ENCODE measurements at places on chromosomes 4 and X.

DNA sequence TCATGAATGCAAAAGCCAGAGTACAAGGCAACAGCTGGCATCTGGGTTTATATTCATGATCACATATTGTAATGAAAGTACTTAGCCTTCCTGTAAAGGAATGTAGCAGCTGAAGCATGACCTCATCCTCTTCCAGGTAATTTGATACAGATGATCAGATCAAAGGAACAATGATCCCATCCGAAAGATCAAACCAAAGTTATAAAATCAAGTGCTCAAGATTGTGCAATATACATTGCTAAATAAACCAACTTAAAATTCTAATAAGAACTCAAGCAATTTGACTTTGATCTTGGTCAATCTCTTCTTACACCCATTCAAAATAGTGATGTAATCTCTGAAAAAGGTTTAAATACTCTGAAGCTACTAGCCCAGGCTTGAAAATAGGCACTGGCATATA is 113.1 kb upstream of the INPP4B start:
- no peak for DNase-seq

DNA sequence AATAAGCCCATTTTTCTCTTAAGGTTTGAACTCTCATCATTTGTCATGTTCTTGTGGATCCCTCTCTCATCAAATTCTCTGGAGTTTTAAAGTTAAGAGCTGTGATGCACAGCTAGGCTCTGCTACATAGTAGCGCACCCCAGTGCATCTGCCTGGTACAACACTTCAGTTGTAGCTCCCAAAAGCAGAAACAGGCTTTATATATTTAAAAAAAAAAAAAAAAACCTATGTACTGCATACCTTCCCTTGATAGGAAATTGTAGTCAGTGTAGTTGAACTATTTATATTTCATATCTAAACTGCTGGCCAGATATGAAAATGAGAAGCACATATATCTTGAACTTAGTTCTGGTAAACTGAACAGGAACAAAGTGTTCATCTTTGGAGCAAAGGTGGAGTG is 131.4 kb downstream of the KLHL13 start:
- DNase-seq, result no peak

DNA sequence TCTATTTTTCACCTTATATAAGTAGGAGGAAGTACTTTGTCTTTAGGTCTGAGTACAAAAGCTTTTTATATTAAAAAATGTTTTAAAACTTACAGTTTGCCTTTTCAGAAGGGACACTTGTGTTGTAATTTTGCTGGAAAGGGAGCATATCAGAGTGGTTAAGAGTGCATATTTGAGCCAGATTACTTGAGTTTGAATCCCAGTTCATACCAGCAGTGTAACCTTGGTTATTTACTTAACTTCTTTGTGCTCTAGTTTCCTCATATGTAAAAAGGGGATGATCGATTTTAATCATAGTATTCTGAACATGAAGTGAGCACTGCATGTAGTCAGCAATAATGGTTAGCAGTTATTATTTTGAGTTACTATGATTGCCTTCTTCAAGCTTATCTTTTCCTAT is 78.3 kb upstream of the SLC4A4 start:
- DNase-seq, result no peak

GRCh38 chr4:11483046-11483445 is 54.4 kb upstream of the HS3ST1 start:
- no peak for DNase-seq

- no peak for DNase-seq
Observed at GRCh38 chr4:35771571-35771970, 472.7 kb downstream of the ARAP2 start.

DNA sequence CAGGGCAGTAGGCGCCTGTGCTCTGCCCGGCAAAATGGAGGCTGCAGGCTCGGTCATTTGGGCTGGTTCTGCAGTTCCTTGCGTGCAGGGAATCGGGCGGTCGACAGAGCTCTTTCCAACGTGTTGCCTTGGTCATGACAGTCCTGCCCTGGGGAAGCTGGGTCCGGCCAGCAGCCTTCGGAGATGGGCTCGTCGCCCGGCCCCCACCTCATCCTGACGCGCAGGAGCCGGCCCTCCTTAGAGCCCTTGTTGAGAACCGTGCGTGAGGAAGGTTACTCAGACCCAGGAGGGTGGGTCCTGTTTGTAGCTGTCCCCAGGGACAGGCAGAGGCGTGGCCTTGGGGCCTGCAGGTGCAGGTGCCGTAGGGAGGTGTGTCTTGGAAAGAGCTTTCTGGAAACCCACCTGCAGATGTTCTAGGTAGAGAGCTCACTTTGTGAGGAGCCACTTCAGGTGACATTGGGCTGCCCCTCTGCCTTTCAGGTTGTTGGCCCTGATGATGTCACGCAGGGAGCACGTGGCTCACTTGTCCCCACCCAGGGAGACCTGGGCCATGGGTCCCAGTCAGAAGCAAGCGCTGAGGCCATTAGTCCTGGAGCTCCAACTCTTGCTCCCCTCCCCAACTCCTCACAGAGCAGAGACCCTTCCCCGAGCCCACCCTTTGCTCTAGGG is 15.2 kb upstream of the HGFAC start:
- no peak for DNase-seq

DNA sequence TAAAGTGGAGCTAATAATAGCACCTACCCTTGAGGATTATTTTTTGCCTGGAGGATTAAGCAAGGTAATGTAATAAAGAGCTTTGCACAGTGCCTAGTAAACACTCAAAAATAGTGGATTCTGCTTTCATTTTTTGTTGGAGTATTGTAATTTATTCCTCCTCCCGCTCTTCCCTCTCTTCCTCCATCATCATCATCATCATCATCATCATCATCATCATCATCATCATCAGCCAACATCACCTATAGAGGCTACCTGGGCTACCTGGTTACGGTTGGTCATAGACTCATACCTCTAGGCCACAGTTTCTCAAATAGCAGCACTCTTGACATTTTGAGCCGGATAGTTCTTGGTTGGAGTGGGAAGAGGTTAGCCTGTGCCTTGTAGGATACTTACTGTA is 126.9 kb upstream of the TEX13A start:
- no peak for DNase-seq

DNA sequence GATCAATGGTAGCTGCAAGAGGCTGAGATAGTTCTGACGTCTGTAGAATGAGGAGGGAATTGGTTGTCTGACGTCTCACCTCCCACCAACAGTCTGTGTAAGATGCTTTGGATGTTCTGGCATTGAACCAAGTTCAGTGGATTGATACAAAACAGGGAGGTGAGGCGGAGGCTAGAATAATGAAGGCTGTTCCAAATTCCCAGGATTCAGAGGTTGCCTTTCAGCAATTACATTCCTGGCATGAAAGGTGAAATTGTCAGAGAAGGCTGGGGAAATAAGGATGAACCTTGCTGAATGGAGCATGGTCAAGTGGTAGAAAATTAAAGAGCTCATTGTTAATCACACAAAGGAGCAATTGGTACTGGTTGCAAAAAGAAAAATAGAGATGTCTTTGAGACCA is 241.6 kb downstream of the FBXW7 start:
- no peak for DNase-seq

- DNase-seq, result no peak
Observed at GRCh38 chrX:56812515-56813105, 83.6 kb downstream of the NBDY start.

GRCh38 chrX:129698150-129698549 is 40.6 kb upstream of the XPNPEP2 start:
- DNase-seq, result no peak

DNA sequence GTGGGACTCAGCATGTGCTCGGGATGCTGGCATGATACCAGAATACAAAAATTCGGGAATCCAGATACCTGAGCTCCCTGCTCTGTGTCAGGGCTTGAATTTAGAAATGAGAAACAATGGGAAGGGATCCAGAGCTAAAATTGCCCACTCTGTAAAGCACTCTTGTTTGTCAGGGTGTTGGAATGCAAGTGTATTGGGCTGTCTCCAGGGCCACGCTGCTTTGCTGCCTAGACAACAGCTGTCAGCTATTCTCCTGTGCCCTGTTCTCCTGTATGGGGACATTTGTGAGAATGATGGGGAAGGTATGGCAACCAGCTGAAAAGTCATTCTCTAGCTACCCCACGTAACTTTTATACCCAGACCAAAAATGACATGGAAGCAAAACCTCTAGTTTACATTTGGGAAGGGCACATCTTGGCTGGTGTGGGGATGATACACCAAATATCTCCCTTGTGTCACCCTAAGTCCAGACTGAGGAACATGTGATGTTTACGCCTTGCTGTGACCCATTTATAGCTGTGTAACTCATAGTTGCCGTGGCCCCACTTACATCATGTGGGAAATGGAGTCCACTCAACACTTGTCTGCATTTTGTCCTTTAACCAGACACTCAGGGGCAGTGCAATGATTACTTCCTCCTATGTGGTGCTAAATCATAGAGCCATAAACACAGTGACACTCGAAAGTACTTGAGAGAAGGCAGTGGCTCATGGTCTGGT is 46.6 kb downstream of the SMPX start:
- no peak for DNase-seq

GRCh38 chr4:126738527-126738923 is 894.2 kb upstream of the INTU start:
- DNase-seq, result no peak

DNA sequence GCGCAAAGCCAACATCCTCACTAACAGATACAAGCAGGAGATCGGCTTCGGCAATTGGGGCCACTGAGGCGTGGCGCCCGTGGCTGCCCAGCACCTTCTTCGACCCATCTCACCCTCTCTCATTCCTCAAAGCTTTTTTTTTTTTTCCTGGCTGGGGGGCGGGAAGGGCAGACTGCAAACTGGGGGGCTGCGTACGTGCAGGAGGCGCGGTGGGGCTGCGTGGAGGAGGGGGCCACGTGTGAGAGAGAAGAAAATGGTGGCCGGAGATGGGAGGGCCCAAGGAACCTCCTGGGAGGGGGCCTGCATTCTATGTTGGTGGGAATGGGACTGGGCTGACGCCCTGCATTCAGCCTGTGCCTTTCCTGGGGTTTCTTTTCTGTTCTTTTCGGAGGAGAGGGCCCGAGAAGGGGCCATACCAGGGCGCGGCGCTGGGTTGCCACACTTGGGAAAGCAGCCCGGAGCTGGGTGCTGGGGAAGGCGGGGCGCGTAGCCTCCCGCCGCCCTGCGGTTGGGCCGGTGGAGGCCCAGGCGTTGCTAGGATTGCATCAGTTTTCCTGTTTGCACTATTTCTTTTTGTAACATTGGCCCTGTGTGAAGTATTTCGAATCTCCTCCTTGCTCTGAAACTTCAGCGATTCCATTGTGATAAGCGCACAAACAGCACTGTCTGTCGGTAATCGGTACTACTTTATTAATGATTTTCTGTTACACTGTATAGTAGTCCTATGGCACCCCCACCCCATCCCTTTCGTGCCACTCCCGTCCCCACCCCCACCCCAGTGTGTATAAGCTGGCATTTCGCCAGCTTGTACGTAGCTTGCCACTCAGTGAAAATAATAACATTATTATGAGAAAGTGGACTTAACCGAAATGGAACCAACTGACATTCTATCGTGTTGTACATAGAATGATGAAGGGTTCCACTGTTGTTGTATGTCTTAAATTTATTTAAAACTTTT is 4.5 kb downstream of the MID1IP1 start:
- no peak for DNase-seq

DNA sequence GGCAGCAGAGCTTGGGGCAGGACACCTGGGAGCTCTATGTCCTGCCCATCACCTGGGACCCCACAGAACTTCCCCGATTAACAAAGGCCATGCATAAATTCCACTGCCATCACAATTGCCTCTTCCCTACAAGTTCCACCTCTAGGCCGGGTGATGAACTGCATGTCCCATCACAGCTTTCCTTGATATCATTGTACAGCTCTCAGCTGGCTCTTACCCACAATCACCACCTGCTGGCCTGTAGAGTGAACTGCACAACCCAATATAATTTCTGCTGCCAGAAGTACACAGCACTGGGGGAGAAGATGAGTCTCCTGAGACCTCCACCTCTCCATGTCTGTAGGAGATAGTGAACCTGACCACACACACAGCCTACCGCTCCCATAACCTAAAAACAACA is 285.0 kb upstream of the AADAT start:
- DNase-seq, result no peak

DNA sequence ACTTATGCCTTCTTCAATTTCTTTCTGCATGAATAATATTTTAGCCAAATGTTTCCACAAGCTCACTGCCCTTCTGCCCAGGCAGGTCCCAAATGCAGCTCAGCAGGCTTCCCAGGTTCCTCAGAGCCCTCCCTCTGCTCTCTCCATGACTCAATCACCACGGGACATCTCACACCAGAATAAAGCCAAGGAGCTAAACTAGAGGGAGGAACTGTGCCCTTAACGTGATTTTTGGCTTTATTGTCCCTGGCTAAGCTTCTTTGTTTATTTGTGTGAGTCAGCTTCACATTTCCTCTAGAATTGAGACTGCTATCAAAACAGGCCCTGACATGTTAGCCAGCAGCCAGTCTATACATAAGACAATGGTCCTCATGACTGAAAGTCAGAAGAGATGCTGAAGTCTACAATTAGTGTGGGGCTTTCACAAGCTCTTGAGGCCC is 186.4 kb upstream of the GALNT7 start:
- DNase-seq, result peak; percentile 55

GRCh38 chr4:173019664-173020063 is 148.9 kb upstream of the GALNT7 start:
- DNase-seq, result no peak

GRCh38 chr4:126242679-126243390 is 928.1 kb downstream of the FAT4 start:
- no peak for DNase-seq

GRCh38 chr4:54015423-54016030 is 48.9 kb downstream of the CHIC2 start:
- no peak for DNase-seq

GRCh38 chrX:50893466-50893865 is 17.1 kb upstream of the BMP15 start:
- no peak for DNase-seq

DNA sequence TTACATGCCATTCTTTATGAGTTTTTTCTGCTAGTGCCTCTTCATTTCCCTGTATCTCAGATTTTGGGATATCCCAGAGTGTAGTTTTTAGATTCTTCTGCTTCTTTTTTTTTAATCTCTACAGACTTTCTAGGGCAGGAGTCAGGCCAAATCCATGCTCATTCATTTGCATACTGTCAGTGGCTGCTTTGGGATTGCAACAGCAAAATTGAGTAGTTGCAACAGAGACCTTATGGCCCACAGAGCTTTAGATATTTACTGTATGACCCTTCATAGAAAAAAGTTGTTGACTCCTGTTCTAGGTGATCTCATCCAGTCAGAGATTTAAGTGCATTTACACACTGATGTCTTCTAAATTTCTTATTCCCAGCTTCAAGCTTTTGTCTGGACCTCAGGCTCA is 35.3 kb downstream of the ARFIP1 start:
- DNase-seq, result peak; percentile 10

DNA sequence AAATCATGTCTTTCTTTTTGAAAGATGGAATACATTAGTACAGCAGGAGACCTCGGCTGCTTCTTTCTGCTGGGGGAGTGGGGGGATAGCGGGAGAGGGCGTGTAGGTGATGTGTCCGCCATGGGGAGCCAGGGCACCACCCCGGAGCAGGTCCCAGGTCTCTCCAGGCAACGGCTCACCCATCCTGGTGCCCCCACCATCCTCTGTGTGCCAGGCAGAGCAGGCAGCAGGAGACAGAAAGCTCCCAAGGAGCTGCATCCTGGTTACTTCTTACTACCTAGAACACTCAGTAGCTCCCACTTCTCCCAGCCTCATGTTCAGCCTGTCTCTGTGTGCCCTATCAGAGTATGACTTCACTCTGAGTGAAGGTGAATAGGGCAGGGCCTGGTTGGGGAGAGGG is 23.6 kb downstream of the TNIP2 start:
- no peak for DNase-seq

- no peak for DNase-seq
Observed at GRCh38 chr4:13527981-13528820, 16.1 kb downstream of the NKX3-2 start.

- no peak for DNase-seq
Observed at GRCh38 chr4:8916906-8917305, 45.3 kb upstream of the HMX1 start.

All from GM04503 (cell line).